ENCODE measurements at places on chromosomes 1 and 21. TPM values are rescaled to one million over a fixed set of nuclear protein-coding genes. Genes with fewer than 3 reads are reported as not detected.

- no peak for DNase-seq
Observed at GRCh38 chr1:63135174-63135512, 187.2 kb upstream of the FOXD3 start.

DNA sequence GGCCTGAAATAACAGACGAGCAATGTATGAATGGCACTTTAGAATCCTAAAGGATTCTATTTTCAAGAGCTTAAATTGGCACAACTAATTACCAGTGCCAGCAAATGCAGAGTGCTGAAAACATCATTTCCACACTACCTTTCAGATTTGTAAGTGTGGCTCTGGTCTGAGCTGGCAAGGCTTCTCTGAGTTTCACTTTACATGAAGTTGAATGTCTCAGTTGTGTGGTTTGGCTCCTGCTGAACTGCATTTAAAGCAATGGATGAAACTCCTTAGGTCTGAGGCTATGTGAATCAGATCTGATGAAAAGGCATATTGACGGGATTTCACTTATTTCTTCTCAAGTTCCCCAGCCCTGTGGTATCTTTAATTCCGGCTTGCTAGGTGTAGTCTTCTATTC lies 114.8 kb upstream of the PTGFR start:
- DNase-seq, result no peak

DNA sequence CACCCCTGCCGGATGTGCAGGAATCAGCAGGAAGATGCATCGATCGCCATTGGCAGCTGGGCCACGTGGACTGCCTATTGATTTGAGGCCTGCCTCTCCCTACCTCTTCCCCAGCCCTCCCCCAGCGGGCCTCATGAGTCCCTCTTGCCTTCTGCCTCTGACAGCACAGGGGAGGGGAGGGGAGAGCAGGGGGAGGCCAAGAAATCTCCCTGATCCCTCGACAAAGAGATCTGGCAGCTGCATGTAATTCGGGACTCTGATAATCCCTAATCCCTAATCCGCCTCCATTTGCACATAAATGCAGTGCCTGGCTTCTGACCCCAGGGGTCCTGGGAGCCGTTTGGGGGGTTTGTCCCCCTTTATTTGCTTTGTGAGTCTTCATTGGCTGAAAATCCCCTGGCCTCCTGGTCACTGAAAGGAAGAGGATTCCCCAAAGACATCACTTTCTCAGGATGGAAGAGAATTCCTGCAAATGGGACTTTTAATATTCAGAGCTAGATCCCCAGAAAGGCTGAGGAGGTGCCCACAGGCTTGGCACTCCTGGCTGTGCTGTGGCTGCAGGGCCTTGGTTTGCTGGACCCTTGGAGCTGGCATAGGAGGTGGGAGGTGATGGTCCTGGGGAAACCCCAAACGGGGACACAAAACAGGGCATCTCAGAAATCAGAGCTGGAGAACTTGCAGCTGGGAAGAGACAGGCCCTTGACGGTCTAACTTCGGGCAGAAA lies 239.4 kb upstream of the POU3F1 start:
- DNase-seq, result no peak

DNA sequence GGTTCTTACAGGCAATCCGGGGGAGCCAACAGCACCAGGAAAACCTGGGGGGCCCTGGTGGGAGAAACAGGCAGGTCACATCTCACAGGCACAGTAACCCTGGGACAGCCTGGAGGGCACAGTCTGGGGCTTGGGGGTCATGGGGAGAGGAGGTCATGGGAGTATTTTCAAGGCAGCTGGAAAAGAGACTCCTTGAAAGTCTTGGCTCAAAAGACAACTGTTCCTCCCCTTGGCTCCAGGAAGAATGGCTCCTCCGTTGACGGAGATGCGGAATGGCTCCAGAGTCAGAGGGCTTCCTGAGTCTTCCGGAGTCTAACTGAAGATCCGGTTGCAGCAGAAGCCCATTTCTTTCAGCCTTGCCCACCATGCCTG lies 25.9 kb upstream of the PEF1 start:
- DNase-seq, result no peak

GRCh38 chr1:54781023-54781723 lies 16.9 kb upstream of the PARS2 start:
- DNase-seq, result no peak

DNA sequence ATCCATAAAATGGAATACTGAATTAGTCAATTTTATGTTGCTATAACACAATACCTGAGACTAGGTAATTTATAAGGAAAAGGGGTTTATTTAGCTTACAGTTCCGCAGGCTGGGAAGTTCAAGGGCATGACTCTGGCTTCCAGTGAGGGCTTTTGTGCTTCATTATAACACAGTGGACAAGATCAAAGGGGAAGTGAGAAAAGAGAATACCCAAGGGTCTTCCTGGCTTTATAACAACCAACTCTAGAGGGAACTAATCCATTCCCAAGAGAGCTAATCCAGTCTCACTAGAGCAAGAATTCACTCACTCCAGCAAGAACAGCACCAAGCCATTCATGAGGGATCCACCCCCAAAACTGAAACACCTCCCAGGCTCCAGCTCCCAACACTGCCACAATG lies 3.1 kb downstream of the KIFAP3 start:
- DNase-seq, result no peak

- no peak for DNase-seq
Observed at GRCh38 chr1:207908107-207908734, 2.7 kb downstream of the CD34 start.

- DNase-seq, result no peak
Observed at GRCh38 chr1:1144843-1145546, 28.7 kb upstream of the TTLL10 start.

GRCh38 chr1:199545780-199546179 lies 481.7 kb upstream of the NR5A2 start:
- DNase-seq, result no peak

SRM gene
- total RNA-seq, result 9.0 TPM

Data from urinary bladder (tissue), 4 donors.